ENCODE measurements at places on chromosomes 6 and 20.

- DNase-seq: no peak
These were observed 45.2 kb upstream of the LY86 start for GRCh38 chr6:6543181-6543879.

- DNase-seq: no peak
These were observed 44.7 kb upstream of the MICB start for GRCh38 chr6:31453259-31453658.

DNA sequence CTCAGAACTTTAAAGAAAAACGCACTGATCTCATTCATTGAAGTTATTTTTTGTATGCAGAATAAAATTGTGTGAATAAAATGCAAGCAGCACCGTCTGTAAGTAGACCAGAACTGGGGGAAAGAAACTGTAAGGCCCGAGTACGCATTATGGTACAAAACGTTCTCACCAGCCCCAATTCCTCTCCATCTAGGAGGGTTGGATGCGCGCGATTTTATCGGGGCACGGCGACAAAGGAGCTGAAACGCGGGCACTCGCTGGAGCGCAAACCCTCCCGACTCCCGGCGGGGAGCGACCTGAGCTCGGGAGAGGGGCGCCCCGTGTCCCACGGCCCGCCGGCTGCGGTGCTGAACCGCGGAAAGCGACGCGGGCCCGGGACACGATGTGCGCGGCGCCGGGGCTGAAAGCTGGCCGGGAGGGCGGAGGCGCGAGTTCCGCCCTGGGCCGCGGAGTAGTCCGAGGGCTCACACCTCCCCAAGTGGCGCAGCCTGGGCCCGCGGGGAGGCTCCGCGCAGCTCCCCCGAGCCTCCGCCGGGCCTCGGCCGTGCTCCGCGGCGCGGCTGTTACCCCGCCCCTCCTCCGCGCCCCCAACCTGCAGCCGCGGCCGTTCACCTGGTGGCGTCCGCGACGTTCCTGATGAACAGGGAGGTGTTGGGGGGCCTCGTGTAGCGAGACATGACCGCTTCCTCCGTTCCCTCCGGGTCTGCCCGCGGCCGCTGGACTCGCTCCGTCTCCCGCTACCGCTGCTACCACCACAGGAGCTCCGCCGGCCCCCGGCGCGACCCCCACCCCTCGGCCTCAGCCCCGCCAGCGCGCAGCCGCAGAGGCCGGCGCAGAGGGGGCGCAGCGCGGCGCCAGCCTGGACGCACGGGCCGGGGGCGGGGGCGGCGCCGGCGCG is at the start of gene SRSF12:
TSS of gene SRSF12 (minus strand) at position 861 of the 898 bp plus-strand sequence. CDS start at position 677, 184 bp downstream.
- DNase-seq: no peak

GRCh38 chr6:119446115-119446554 is 96.6 kb upstream of the MAN1A1 start:
- no peak for DNase-seq

- peak; percentile 32 for DNase-seq
These were observed 44.1 kb downstream of the NHSL1 start for GRCh38 chr6:138454981-138455706.

GRCh38 chr20:56781108-56781739 is 152.1 kb downstream of the TFAP2C start:
- no peak for DNase-seq

- no peak for DNase-seq
These were observed 16.6 kb downstream of the B4GALT5 start for GRCh38 chr20:49697071-49697470.

All from activated naive CD4-positive, alpha-beta T cell (primary cell).